ENCODE measurements at places on chromosomes 1 and 21.

- DNase-seq: no peak
Measured at GRCh38 chr1:78277253-78277652, 213.5 kb upstream of the PTGFR start.

DNA sequence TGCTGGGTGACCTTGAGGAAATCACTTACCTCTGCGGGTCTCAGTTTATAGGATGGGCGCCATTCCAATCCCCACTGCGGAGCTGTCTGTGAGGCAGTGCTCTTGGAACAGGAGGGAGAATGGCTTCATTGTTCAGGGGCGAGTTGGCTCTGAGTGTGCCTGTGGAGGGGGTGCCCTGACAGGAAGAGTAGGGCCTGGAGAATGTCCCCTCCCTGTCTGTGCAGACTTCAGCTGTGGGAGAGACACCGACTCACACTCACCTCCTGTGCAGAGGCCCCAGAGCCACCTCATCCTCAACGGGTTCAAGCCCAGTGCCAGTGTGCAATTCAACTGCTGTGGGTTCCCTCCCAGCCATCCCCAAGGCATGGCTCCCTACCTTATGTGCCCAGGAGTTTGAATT is 17.1 kb downstream of the ADORA1 start:
- DNase-seq: no peak

GRCh38 chr1:150765296-150765976 is at the start of gene CTSS:
Gene CTSS, minus strand, starts transcription at chr1:150765778. Its CDS starts 1,015 bp downstream, at chr1:150764763.
- no peak for DNase-seq

- DNase-seq: no peak
Measured at GRCh38 chr1:168086438-168086837, 50.3 kb downstream of the GPR161 start.
